ENCODE measurements at places on chromosomes 11 and 22. TPM values are rescaled to one million over a fixed set of nuclear protein-coding genes. Genes with fewer than 3 reads are reported as not detected.

Gene APOA1
- not detected for total RNA-seq

Gene ACP2
- total RNA-seq = 15.2 TPM

GRCh38 chr11:3073029-3073435, 15.8 kb upstream of the CARS1 start:
- DNase-seq = no peak

DNA sequence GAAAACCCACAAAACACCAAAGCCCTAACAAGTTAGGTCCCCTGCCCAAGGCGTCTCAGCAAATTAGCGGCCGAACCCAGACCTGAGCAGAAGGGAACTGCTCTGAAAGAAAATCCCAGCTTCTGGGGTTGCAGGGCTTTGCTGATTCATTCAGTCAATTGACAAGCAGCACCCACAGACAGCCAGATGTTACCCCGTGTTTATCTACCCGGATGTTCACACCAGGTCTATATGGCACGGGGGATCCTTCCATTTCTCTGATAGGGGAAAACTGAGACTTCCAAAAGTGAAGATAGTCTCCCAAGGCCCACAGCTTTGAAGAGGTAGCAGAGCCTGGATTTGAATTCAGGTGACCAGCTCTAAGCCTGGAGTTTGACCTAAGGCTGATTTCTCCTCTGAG, 14.0 kb upstream of the OAF start:
- no peak for DNase-seq
